Activated gamma-delta T cell treated with Interleukin-2 at 50 U/mL for 16 hours (primary cell): ENCODE measurements at places on chromosomes 7 and 10.

GRCh38 chr7:1301882-1302251 is 69.2 kb downstream of the UNCX start:
- DNase-seq, result no peak

- no peak for DNase-seq
Measured at GRCh38 chr10:70508912-70509756, 30.6 kb downstream of the PALD1 start.

GRCh38 chr7:146661435-146661834 is 544.8 kb downstream of the CNTNAP2 start:
- no peak for DNase-seq

DNA sequence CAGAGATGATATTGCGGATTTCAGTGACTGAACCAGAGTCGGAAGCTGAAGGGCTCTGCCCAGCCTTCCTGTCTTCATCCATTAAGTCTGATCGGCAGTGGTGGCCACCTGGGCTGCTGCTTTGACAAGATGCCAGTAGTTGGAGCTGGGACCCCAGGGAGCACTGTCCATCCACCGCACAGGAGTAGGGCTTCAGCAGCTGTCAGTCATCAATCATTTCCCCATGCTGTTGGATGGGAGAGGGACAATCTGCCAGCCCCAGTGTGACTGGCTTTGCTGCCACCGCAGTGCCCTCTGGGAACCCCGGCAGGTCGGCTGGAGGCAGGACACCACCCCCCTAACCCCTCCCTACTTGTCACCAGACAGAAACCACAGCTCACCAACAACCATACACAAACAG is 23.0 kb upstream of the GPR146 start:
- DNase-seq, result no peak

DNA sequence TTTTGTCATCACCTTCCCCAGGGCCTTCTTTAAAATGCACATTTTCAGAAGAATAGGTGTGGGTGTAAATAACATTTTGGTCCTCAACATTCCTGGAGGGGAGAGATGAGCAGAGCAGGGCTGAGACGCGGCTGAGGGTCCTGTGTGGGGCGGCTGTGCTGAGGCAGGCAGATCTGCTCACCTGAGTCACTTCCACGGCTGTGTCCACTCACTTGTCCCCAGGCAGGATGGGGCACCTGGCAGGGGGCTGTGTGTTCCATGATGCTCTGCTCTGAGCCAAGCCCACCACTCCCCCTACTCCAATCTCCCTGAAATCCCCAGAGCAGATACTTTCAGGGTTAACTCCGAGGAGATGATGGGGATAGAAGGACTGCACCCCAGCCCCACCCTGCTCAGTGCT is 93.8 kb downstream of the GLRX3 start:
- DNase-seq, result no peak

GRCh38 chr10:77212632-77213031 is 425.0 kb downstream of the KCNMA1 start:
- no peak for DNase-seq

GRCh38 chr7:50937727-50938126 is 155.0 kb upstream of the GRB10 start:
- no peak for DNase-seq

DNA sequence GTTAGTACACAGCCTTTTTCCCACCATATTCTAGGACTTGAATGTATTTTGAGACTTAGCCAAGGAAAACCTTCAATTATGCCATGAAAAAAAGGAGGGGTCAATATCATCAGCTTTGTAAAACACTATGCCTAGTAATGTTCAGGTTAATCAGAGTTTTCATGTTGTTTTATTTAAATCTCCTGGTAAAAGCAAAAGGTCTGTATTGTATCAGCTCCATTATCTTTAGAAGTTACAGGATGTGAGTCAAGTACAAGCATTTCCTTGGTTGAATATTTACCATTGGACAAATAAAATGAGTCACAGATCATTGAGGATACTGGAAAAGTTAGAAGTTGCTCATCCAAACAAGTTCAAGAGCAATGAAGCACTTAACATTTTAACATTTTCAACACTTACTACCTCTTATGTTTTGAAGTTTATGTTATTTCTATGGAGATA is 89.9 kb upstream of the CAPZA2 start:
- no peak for DNase-seq

- no peak for DNase-seq
Measured at GRCh38 chr10:1610986-1611770, 126.1 kb downstream of the ADARB2 start.

DNA sequence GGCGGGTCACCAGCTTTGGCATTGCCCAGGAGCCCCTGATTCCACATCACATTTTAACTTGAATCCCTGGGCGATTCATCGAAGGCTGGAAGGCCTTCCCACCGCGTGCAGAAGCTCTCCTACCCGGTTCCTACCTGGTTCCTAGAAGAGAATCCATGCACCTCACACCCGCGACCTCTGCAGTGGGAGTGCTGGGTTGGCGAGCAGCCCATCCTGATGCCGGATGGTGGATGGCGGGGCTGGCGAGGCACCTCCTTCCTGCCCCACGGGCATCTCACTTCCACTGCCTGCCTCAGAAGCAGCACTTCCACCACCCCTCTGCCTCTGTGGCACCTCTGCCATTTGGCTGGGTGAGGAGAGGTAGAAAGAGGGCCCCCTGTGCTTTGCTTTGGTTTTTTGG is 32.0 kb downstream of the NUB1 start:
- no peak for DNase-seq

- DNase-seq, result no peak
Measured at GRCh38 chr10:122254831-122255230, 16.3 kb upstream of the BTBD16 start.

GRCh38 chr7:44990109-44991023 is 9.6 kb upstream of the CCM2 start:
- no peak for DNase-seq

DNA sequence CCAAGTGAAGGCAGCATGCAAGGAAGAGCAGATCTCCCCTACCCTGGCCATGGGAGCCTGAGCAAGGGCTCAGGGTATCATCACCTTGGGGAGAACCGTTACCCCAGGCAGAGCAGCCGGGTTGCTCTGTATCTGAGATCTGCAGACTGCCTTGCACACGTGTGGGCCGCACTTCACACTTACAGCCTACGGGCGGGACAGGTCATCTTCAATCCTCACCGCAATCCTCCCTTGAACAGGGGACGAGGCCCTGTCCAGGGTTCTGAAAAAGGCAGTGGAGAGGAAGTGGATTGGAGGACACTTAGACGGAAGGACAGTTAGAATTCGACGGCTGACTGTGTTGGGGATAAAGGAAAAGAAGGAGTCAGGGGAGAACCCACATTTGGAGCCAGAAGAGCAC is 51.4 kb downstream of the NPS start:
- no peak for DNase-seq
